ENCODE measurements at places on chromosomes 16 and 17. TPM values are rescaled to one million over a fixed set of nuclear protein-coding genes. Genes with fewer than 3 reads are reported as not detected.

TLCD2 gene
- 0.48 TPM for total RNA-seq

CCNF gene
- 37.4 TPM for total RNA-seq

CIITA gene
- 0.12 TPM for total RNA-seq

NLRP1 gene
- total RNA-seq, result 9.3 TPM

SPAG5 gene
- 90.9 TPM for total RNA-seq

CCDC40 gene
- total RNA-seq, result 1.3 TPM

B3GNT9 gene
- total RNA-seq, result 25.6 TPM

CASKIN1 gene
- total RNA-seq, result not detected

VTN gene
- total RNA-seq, result 0.60 TPM
